Ovary (tissue), 10 donors: ENCODE measurements at places on chromosomes 2 and 18.
A peak's percentile ranks its signal among the peaks of the same experiment; 100 is the strongest.

DNA sequence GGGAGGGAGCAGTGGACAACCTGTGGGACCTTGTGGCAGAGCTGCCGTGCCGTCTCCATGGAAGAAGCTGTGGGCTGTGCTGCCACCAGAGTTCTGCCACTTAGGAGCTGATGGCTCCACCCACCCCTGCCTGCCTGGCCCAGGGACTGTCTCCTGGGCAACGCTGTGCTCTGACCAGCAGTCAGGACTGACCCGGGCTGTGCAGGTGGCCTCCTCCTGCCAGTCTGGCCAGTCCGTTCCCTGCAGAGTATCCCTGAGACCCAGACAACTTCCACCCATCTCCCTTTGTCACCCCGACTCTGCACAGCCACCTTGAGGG, 12.8 kb downstream of the ASIC4 start:
- no peaks in the 10 kb centered on the region for H3K36me3 ChIP-seq
- H3K4me3 ChIP-seq: no peak overlapping the region
- no peak overlapping the region for H3K27ac ChIP-seq
- no peaks in the 10 kb centered on the region for H3K27me3 ChIP-seq

DNA sequence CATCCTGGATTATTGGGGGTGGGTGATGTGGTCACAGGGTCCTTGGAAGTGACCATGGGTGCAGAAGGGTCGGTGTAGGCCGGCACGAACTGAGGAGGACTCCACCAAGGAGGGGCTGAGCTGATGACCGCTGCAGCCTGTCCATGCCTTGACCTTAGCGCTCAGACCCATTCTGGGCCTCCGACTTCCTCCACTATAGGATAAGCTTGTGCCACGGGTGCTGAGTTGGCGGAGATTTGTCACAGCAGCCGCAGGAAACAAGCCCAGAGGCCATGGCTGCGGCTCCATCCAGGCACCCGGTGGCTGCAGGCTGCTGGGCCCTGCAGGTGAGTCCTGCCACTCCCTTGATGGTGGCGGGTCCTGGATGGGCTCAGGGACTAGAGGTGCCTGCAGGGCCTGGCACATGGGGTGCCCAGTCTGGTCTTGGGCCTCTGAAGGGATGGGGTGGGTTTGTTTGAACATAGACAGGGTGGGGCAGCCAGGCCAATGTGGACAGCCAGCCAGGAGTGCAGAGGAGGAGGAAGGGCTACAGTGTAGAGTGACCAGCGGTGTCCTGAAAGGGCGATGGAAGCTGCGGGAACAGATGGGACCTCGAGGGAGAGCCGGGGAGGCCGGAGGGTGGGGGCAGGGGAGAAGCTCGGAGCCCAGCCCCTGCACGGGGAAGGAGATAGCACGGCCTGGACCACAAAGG, 84.8 kb downstream of the SEPTIN10 start:
- no peaks in the 10 kb centered on the region for H3K36me3 ChIP-seq
- no peak for DNase-seq
- H3K27me3 ChIP-seq: no peaks in the 10 kb centered on the region

GRCh38 chr2:85828725-85829124, 60.1 kb downstream of the ST3GAL5 start:
- no peaks in the 10 kb centered on the region for H3K36me3 ChIP-seq
- no peaks in the 10 kb centered on the region for H3K27me3 ChIP-seq
- H3K4me1 ChIP-seq: peaks cover 3% of the 10 kb centered on the region
- H3K27ac ChIP-seq: no peak overlapping the region
- no peak overlapping the region for H3K4me3 ChIP-seq

DNA sequence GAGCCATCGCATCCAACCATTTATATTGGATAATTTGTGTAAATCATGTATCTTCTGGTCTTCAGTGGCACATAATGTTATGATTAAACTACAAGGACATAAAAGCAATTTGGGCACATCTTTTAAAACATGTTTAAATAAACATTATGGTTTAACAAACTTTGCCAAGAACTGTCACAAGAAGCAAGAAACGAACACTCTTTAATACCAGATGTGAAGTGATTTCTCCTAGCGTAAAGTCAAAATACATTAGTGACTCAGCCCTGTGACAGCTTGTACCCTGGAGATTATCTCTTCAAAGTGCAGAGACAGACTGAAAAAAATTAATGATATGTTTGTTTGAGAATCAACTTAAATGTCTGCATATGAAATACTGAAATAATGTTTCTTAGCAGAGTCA, 39.9 kb downstream of the DSEL start:
- no peaks in the 10 kb centered on the region for H3K27me3 ChIP-seq
- H3K27ac ChIP-seq: no peak overlapping the region
- DNase-seq: no peak

GRCh38 chr18:78884502-78884901, 95.1 kb upstream of the SALL3 start:
- H3K4me3 ChIP-seq: no peak overlapping the region
- H3K27ac ChIP-seq: no peak overlapping the region
- no peaks in the 10 kb centered on the region for H3K27me3 ChIP-seq
- no peaks in the 10 kb centered on the region for H3K4me1 ChIP-seq
- H3K36me3 ChIP-seq: no peaks in the 10 kb centered on the region

DNA sequence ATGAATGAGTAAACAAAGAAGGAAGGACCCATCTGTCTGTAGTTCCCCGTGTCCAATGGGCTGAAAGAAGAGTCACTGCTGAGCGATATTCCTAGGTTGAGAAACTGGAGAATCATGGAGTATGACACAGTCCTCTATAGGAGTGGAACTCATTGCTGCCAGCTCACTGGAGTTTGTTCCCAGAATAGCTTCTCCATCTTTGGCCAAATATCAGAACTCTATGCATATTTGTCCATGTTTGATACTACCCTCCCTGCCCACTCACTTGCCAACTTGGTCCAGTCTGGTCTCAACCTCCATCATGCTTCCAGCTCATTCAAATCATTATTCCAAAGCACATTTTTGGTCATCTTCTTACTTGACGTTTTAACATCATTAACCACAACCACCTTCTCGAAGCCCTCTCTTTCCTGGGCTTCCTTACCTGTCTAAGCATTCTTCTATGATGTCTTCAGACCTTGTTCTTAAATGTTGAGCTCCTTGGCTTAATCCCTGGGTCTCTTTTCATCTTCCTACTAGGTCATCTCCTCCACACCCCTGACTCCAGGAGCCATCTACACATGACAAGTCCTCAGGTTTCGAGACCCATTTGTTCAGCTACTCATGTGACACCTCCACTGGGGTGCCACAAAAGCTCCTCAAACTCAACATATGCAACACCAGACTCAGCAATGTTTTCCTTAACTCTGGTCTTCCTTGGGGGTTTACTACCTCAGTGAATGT, 221.6 kb downstream of the MYCN start:
- no peaks in the 10 kb centered on the region for H3K4me1 ChIP-seq
- H3K4me3 ChIP-seq: no peak overlapping the region
- no peaks in the 10 kb centered on the region for H3K36me3 ChIP-seq
- no peak overlapping the region for H3K27ac ChIP-seq
- H3K27me3 ChIP-seq: no peaks in the 10 kb centered on the region
- DNase-seq: no peak

DNA sequence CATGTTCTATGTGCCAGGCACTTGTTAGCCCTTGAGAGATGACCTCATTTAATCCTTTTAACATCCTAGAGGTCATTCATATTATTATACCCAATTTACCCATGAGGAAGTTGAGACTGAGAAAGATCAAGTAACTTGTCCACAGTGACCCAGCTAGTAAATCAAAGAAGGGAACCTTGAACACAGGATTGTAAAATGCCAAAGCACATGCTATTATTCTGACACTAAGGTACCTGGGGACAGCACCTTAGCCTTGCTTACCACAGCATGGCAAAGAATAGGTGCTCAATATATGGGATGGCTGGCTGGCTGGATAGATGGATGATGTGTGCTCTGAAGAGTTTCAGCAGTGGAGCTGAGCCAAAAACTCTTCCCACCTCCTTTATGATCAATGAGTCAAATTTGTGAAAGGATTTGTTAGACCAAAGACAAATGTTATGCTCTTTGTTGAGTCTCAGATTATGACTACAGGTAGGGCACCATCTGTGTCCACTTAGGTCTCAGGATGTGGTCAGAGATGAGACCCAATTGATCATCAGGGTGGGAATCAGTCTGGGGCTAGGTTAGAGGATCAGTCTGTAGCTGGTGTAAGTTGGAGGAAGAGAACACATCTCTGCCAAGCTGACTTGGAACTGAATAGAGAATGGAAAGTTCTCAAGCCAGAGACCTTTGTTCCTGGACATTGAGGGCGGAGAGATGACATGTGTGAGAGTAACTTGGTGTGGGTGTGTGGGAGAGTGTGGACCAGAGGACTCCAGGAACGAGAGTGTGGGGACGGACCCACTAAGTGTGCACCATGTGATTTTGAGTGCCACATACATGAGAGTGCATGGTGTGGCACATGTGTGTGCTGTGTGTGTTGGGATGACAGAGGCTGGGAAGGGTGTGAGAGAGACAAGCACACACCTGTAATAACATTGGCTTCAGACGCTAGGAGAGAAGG, 16.3 kb upstream of the PKDCC start:
- no peak for DNase-seq
- H3K27me3 ChIP-seq: no peaks in the 10 kb centered on the region
- H3K36me3 ChIP-seq: no peaks in the 10 kb centered on the region
- peaks cover 8% of the 10 kb centered on the region for H3K4me1 ChIP-seq
- no peak overlapping the region for H3K27ac ChIP-seq

GRCh38 chr2:80515964-80516363, 211.4 kb upstream of the LRRTM1 start:
- H3K4me1 ChIP-seq: no peaks in the 10 kb centered on the region
- no peak overlapping the region for H3K4me3 ChIP-seq
- no peak for DNase-seq
- no peaks in the 10 kb centered on the region for H3K27me3 ChIP-seq

- H3K27ac ChIP-seq: no peak overlapping the region
- no peaks in the 10 kb centered on the region for H3K27me3 ChIP-seq
- no peak overlapping the region for H3K4me3 ChIP-seq
- no peak for DNase-seq
Measured at GRCh38 chr2:239673641-239674040, 272.8 kb upstream of the HDAC4 start.

GRCh38 chr2:202072226-202072625, 829 bp upstream of the KIAA2012 start:
- no peak overlapping the region for H3K27ac ChIP-seq
- H3K36me3 ChIP-seq: no peaks in the 10 kb centered on the region
- H3K4me3 ChIP-seq: no peak overlapping the region
- H3K27me3 ChIP-seq: no peaks in the 10 kb centered on the region
- no peak for DNase-seq

DNA sequence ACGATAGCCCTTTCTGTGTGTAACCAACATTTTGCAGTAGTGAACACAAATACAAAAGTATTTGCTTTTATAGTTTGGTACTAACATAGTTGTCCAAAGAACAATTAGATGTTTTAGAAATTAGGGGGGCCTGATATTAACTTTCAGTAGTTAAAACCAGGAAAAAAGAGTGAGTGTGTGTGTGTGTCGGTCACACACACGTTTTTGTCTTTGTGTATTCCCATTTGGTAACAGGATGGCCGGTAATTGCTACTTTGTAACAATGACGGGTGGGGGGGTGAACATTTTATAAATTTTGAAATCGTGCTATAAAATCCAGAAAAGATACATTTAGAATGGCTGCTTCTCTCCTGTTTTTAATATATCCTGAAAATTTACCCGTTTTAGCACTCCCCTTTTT, 1.5 kb downstream of the PPIG start:
- H3K4me1 ChIP-seq: peaks cover 6% of the 10 kb centered on the region
- H3K4me3 ChIP-seq: peak overlapping the region; percentile 71
- H3K27me3 ChIP-seq: no peaks in the 10 kb centered on the region
- DNase-seq: no peak

DNA sequence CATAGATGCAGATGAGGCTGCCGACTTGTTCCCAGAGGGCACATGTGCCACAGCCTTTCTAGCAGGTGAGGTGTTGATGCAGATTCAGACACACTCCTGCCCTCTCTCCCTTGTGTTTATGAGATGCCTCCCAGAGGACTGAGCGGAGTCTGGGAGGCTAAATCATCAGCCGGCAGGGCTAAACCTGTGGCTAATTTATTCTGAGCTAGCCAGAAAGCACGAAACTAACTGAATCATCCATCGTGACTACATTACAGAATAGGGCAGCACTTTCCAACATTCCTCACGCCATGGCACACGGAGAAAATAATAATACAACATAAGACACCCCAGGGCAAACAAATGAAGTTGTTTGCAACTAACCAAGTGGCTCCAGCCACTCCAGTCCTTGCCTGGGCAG, 101.7 kb upstream of the FZD7 start:
- no peak overlapping the region for H3K4me3 ChIP-seq
- no peaks in the 10 kb centered on the region for H3K27me3 ChIP-seq
- H3K27ac ChIP-seq: no peak overlapping the region

- no peaks in the 10 kb centered on the region for H3K4me1 ChIP-seq
- no peak for DNase-seq
- no peaks in the 10 kb centered on the region for H3K36me3 ChIP-seq
- H3K4me3 ChIP-seq: no peak overlapping the region
- no peaks in the 10 kb centered on the region for H3K27me3 ChIP-seq
Measured at GRCh38 chr18:9038277-9038871, 64.1 kb upstream of the NDUFV2 start.

DNA sequence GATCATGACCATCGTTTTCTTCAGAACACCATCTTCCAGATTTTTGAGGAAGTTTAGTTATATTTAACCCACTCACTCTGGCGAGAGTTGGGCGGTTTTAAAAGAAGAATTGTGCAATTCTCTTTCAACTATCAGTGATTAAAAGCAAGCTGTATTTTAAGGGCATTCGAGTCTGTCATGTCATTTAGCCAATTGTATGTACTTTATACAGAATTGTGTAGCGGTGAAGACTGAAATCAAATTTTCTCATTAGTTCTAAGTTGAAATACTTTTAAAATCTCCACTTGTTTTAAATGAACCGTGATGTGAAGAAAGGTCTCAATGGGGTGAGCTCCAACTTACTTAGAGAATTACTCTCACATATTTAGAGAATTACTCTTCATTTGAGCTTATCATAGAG, 214.6 kb upstream of the DTNA start:
- H3K36me3 ChIP-seq: no peaks in the 10 kb centered on the region
- H3K27ac ChIP-seq: no peak overlapping the region
- no peaks in the 10 kb centered on the region for H3K27me3 ChIP-seq
- no peak overlapping the region for H3K4me3 ChIP-seq
- no peak for DNase-seq
